ENCODE measurements at places on chromosomes 3 and 15.

DNA sequence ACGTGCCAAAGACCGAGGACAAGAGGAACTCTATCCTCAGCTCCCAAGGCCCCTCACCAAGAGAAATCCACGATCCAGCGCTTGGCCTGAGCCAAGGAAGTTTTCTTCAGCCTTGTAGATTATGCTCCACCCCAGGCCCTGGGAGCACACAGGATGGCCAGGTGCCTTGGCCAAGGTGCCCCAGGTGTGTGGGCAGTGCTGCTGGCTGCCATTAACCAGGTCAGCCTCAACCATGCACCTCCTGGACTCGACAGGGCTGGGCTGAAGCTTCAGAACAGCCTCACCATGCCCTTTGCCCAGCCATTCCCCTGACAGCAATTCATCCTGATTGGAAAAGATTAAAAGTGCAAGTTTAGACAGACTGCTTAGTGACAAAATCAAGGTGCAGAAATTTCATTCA is 10.9 kb upstream of the MESP1 start:
- DNase-seq = no peak

DNA sequence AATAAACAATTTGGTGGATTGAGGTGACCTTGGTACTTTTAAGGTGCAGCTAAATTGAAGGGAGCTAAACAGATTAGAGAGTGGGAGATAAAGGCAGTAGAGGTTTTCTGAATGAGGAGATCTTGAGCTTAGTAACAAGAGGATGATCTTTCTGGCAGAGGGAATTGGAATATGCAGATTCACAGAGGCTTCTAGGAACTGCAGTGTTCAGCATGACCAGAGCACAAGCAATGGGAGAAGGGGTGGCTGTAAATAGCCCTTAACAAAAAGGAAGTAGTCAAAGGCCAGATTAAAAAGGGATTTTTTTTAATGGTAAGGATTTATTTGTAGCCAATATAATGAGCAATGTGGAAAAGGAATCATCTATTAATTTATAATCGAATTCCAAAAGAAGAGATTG is 5.7 kb upstream of the BNIP2 start:
- DNase-seq = peak; percentile 3

GRCh38 chr3:186589856-186590579 is 19.5 kb downstream of the DNAJB11 start:
- DNase-seq = no peak

DNA sequence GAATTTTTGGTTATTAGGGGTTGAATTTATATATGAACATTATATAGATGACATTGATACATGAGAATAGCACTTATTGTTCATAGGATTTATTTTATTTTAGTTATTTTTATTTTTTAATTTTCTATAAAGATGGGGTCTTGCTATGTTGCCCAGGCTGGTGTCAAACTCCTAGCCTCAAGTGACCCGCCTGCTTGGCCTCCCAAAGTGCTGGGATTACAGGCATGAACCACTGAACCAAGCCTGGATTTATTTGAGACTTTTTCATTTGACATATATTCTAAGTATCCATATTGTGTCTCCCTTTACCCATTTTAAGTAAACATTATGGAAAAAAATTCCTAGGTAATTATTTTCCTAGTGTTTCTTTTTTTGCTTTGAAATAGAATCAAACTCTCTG is 12.5 kb downstream of the PAQR9 start:
- no peak for DNase-seq

GRCh38 chr3:138398791-138399575 is 35.4 kb upstream of the ESYT3 start:
- no peak for DNase-seq

GRCh38 chr3:21752749-21753347 is 1.8 kb upstream of the ZNF385D start:
- DNase-seq = peak; percentile 30

DNA sequence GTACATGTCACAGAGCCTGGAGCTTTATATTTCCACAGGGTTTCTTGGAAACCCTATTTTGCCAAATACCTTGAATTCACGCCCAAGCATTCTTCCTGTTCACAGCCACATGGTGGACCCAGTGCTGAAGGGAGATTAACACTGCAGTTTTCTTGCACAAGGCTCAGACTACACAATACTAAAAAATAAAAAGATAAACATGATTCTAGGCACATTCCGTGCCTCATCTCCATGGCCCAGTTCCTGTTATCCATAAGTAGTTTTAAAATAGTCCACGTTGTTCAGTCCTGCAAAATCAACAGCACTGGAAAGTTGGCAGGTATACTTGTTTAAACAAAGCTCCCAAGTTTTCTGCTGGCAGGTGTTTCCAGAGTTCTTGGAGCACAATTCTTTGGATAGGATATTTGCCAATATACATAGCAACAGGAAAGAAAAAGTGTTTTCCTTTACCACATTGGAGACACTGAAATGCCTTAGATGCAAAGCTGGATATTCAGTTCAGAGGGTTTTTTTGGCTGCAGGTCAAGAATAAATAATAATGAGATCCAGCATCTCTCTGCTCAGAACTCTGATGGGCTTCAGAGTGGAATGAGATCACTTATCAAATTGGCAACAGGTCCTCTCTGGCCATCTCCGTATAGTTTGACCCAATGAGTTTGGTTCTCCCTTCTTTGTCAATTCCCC is 88.1 kb upstream of the TGFBR2 start:
- DNase-seq = no peak

- DNase-seq = peak; percentile 15
Measured at GRCh38 chr3:154684021-154684420, 254.0 kb upstream of the GPR149 start.

DNA sequence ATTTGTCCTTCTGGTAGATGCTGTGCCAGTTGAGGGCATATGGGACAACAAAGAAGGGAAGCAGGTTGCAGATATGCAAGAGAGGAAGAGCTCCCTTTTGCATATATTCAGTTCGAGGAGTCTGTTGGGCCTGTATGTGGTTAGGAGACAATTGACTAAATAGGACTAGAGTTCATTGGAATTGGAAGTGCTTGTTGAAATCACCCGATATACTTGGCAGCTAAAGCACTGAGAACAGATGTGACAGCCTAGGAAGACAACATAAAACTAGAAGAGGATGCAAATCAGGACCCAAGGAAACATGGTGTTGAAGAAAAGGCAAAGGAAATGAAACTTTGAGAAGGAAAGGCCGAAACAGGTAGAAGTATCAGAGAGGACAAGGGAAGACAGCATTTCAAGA is 215.2 kb upstream of the P2RY1 start:
- DNase-seq = no peak
